ENCODE measurements at places on chromosomes 11 and 22.

DNA sequence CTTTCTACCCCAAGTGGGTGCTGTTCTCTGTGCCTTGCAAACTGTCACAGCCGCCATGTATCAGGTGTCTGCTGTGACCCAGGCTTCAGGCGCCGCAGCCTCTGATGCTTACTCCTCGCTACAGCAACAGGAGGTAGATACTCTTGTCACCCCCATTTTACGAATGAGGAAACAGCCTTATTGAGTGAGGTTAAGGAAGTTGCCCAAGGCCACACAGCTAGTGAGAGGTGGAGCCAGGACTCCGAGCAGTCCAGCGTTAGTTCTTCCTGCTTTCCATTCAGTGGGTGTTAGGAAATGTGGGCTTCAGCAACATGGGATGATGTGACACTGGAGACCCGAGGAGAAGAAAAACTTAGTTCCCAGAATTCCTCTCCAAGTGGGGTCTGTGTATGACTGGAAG is 14.3 kb downstream of the RNF215 start:
- no peak for DNase-seq

DNA sequence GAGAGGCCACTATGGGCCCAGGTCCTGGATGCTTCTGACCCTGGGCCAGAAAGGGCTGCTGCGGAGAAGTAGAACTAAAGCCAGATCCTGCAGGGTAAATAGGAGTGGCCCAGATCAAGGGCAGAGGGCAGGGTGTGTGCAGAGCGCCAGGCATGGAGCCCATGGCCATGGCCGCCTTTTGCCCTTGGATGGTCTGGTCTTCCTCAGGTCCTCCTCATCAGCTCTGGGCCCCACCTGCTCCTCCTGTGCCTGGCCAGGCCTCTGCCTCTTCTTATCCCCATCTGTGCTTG is 277.6 kb downstream of the BRD1 start:
- no peak for DNase-seq

DNA sequence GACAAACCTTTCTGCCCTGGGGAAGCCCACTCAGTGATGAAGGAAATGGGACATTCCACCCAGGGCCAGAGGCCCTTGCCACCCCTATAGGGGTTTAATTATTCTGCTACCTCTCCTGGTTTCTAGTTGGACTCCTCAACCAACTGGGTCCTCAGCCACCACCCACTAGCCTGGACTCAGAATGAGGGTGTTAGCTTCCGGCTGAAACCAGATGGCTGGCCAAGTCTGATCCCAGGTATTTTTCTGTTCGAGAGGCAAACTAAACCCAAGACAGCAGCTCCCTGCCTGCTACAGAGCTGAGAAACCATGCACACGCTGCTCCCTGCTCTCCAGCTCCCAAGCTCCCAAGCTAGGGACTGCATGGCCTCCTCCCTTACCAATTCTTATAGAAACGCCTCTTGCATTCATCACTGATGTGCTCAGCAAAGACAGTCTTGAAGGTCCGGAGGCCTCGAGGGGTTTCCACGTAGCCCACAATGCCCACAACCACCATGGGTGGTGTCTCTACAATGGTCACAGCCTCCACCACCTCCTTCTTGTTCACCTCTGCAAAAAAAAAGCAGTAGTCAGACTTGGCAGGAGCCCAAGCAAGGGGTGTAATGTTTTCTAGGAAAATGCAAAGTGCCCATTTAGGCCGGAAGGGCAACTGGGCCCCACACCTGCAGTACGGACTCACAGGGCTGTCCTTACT is 2.2 kb downstream of the RPL3 start:
- no peak for DNase-seq

GRCh38 chr11:12871241-12871640 is 137.9 kb upstream of the RASSF10 start:
- DNase-seq: no peak

DNA sequence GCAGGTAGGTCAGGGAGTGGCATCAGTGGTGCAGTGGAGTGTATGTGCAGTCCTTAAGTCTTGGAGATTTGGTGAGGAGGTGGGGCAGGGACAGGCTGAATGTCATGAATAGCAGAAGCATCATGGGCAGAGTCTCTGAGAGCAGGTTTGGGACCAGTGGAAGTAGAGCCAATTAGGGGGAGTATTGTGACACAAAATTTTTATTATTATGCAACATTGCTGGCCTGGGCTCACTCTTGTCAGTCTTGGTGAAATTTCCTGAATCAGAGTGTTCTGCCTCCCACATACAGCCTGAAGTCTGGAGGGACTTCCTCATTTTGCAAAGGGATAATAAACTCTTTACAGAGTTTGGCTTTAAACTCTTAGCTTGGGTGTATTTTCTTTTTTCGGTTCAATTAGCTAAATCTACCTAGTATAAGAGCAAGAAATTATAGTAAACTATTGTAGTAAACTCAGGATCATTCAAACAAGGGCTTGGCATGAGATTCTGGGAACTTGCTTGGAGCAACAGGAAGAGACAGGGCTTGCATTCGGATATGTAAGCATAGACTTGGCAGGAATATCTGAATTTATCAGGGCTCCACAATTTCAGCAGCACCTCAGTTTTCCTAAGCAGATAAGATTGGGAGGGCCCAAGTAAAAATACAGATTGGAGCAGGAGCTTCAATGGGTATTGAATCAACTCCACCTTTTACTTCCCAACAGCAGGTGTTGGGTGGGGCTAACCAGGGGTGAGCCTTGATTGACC is 67.7 kb downstream of the FDX1 start:
- no peak for DNase-seq

GRCh38 chr11:78039391-78039918 is 16.4 kb upstream of the KCTD14 start:
- DNase-seq: no peak

DNA sequence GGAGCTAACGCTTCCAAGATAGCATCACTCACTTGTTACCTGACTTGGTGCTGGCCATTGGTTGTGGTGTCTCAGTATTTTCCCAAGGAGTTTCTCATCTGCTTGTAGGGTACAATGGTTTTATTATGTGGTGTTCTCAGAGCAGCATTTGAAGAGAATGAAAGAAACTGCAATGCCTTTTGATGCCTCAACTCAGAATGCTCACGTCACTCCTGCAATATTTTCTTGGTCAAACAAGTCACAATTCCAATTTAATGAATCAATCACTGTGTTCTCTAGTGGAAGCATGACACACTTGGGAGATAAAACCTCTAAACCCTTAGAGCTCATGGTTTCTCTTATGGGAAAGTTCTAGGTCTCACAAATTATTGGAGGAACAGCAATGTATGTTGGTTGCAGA is 2.0 kb upstream of the OR5D14 start:
- no peak for DNase-seq

DNA sequence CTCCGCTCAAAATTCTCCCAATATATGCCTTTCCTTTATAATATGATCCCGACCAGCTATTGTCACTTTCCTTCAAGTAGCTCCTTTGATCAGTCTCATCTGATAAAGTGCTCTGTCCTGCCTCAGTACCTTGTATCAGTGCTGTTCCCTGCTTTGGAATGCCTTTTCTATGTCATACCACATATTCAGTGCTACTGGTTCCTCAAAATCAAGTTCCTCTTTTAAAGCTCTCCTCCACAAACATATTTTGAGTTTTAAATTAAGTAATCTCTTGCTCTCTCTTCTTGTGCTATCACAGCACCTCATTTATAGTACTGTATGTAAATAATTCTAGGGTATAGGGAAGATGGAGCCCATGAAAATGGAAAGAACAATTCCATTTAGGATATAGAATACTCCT is 137.1 kb upstream of the CTSC start:
- no peak for DNase-seq

- DNase-seq: no peak
Observed at GRCh38 chr11:62251698-62252097, 9.7 kb downstream of the SCGB1D2 start.

DNA sequence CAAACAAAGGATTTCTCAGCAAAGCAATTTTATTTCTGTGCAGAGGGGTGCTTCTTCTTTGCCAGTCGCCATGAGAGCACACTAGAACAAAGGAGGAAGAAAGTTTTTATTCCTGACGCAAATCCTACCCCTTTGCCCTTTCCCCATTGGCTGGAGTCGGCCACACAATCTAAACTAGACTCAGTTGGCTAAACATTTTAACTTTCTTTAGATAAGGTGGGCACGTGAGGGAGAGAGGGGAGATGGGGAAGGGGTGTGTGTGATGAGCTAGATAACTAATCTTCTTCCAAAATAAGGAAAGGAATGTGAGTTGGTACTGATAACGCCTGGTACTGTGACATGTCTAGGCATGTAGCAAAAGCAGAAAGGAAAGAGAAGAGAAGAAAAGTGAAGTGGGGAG is 626 bp downstream of the TRIM22 start:
- no peak for DNase-seq

DNA sequence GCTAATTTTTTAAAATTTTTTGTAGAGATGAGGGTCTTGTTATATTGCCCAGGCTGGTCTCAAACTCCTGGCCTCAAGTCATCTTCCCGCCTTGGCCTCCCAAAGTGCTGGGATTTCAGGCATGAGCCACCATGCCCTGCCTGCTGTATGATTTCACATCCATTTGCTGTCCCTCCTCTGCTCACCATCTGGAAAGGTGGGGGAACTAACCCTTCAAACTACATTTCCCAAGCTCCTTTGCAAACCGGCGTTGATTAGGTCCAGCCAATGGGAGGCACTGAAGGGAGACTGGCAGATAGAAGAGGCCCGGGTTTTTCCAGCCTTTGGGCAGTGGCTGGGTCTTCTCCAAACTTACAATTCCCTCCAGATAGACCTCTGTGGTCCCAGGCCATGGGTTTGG is 19.3 kb downstream of the RFPL1 start:
- peak; percentile 53 for DNase-seq

DNA sequence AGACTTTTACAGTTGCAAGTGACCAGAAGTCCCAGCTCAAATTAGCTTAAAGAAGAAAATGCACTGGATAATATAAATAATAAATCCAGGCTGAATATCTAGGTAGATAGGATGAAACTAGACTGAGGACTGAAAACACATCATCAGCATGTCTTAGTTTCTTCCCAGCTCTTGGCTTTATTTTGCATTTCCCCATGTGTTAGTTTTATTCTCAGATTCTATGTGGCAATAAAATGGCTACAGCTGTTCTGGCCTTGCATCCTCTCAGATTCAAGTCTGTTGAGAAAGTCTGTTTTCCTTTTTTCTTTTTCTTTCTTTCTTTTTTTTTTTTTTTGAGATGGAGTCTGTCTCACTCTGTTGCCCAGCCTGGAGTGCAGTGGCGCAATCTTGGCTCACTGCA is 22.6 kb upstream of the CAT start:
- DNase-seq: no peak

DNA sequence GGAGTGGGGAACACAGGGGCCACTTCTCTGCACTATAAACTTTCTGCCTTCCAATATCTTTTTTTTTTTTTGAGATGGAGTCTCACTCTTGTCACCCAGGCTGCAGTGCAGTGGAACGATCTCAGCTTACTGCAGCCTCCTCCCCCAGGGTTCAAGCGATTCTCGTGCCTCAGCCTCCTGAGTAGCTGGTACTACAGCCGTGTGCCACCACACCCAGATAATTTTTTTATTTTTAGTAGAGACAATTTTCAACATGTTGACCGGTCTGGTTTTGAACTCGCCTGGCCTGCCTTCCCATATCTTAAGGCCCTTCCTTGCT is 1.7 kb downstream of the SLC3A2 start:
- no peak for DNase-seq

GRCh38 chr22:29205252-29205593 is 473 bp upstream of the EMID1 start:
- DNase-seq: peak; percentile 34

GRCh38 chr22:32202539-32203180 is 2.2 kb downstream of the RFPL2 start:
- DNase-seq: peak; percentile 73

GRCh38 chr22:29031227-29032011 is 30.2 kb downstream of the C22orf31 start:
- no peak for DNase-seq

GRCh38 chr11:66454247-66454646 is 12.5 kb upstream of the PELI3 start:
- no peak for DNase-seq

GRCh38 chr11:4194889-4195288 is 100.3 kb downstream of the RRM1 start:
- no peak for DNase-seq

DNA sequence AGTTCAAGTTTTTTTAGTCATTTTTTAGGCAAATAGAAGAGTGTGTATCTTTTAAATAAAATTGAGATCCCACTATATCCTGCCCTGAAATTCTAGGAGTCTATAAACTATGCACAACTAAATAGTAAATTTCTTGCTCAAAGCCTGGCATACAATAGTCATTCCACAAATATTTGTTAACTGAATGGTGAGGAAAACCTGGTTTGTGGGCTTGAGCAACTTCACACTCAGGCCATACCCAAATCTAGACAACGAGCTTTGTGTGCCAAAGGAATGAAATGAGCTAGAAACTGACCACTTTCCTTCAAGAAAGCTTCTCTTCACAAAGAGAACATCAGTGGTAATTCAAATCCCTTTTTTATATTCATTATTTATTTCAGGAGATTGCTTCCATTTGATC is 39.6 kb upstream of the AMOTL1 start:
- no peak for DNase-seq

DNA sequence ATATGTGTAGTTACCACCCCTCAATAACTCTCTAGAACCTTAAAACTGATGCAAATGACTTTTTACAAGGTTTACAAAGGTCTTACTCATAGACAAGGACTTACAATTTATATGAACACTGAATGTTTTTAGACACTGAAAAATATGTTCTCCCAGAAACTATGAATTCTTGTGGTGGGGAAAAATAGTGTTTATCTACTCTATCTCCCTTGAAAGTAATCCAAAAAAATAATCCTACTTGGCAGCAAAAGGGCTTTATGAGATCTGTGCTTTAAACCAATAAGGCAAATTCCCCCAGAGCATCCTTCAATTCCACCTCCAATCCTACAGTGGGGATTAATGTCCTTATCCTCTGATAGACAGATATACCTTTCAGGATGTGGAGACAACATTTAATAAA is 1984.1 kb upstream of the RAG2 start:
- no peak for DNase-seq

GRCh38 chr11:76663486-76663810 is 7.1 kb downstream of the LRRC32 start:
- DNase-seq: no peak

- no peak for DNase-seq
Observed at GRCh38 chr11:33445761-33446161, 188.6 kb downstream of the HIPK3 start.

DNA sequence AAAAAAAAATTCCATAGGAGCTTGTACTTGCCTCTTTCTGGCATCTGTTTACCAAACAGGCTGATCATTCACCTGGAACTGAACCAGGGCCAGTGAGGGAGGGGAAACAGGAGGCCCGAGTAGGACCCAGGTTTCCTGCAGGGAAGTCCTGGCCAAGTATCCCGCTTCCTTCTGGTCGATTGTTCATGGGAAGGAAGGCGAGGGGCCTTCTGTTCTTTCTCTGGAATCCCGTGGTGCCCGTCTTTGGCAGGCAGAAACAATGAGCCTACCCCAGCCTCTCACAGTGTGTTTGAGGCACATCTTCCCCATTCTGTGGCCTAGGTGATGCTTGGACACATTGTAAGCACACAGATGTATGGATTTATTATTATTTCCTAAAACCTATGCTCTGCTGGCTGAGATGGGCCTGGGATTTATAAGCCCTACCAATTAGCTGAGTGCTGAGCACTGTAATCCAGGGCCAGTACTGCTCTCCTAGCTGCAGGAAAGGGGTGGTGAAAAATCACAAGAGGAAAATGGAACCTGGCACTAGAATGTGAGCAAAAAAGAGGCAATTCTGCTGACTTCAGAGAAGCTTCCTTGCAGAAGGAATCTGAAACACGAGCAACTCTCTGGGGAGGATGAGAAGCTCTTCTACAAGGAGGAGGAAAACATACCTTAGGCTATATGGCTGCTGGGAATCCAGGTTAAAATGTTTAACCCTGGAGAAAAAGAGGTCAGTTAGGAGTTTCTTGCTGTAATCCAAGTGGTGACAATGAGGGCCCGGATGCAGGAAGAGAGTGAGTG is 53.5 kb downstream of the PRR5L start:
- DNase-seq: peak; percentile 38

GRCh38 chr22:40009951-40010671 is 15.4 kb downstream of the FAM83F start:
- peak; percentile 76 for DNase-seq

Data from retina (tissue), 1 donor.